CD8-positive, alpha-beta memory T cell (primary cell): ENCODE measurements at places on chromosomes 13 and 19. TPM values are rescaled to one million over a fixed set of nuclear protein-coding genes. Genes with fewer than 3 reads are reported as not detected.

DNA sequence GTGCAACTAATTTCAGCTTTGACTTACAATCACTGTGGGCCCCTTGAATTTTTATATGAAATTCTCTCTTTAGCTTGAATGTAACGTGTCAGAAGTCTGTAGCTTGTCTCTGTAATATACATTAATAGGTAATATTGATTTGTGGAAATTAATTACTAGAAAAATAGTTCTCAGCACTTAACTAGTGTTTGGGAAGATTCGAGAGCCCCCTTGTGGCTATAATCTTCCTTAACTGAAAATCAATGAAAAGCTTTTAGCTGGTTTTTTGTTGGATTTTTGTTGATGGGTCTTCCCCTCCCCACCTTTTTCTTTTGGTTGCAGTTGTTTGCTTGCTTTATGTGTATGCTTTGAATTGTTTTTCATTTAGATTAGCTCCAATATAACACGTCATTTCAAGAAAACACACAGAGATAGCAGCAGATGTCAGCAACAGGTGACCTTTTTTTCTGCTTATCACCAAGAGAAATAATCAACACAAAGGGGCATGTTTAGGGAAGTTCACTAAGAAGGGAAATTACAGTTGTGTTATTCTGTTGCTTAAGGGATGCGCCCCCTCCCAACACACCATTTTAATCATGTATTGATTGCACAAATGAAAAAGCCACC is 176.8 kb downstream of the OXGR1 start:
- DNase-seq = no peak

DNA sequence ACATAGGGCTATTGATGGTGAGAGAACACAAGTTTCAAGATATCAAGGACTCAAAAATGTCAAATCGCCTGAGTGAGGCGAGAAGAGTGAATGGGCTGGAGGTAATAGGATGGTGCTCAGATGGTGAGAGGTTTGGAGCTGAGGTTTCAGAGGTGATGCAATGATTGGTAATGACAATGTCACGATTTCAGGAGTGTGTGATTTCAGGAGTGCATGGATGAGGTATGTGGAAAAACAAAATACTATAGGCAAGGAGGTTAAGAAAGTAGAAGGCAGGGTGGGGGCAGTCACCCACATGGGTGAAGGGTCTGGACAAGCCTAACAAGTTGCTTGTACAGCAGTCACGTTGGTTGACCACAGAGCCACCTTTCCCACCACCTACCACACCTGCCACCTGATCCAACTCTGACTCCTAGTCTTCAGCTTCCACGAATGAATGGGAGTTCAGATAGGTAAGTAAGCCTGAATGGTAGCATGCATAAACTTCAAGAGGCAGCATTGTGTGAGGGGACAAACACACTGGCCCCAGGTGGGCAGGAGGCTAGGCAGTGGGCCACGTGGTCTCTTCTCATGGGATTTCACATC is 71.5 kb downstream of the RUBCNL start:
- no peak for DNase-seq

DNA sequence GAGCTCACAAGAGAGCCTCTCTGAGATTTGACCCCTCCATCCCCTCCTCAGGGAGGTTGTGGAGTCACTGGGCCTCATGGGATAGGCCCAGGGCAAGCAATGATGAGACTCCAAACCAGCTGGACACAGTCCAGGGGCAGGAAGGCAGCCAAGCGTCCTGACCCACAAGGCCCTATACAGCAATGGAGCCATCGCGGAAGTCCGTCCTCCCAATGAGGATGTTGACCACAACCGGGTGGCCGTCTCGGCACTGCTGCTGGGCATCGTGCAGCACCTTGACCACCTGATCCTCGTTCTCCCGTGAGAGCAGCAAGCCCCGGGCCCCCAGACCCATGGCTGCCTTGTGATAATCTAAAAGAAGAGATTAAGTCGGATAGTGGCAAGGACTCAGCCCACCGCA is 7.9 kb downstream of the SYDE1 start:
- no peak for DNase-seq

- no peak for DNase-seq
Measured at GRCh38 chr19:35299523-35300338, 7.8 kb downstream of the MAG start.

Gene PRR22
- 0.15 TPM for polyA plus RNA-seq

Gene FPR2
- polyA plus RNA-seq = not detected

DNA sequence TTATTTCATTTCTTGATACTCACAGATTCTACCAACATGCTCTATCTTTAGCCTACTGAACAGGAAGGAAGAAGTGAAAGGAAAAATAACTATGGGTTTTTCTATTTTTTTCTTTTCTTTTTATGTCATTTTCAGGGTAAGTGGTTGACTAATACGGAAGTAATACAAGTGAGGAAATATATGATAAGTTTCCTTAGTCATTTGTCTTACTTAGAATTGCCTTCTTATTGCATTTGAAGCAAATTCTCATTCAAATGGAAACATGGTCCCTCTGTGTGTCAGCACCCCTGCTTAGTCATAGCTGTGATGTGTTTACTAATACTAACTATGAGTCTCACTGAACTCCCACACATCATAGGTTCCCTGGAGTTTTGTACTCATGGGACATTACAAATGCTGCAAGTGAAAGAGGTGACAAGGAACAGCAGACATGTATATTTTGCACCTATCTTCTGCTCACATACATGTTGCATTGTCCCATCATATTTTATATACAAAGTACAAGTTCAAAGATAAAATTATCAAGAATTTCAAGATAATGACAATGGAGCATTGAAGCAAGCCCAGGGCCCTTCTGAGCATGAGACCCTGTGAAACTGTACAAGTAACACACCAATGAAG is 60.1 kb downstream of the DCT start:
- DNase-seq = peak; percentile 39

DNA sequence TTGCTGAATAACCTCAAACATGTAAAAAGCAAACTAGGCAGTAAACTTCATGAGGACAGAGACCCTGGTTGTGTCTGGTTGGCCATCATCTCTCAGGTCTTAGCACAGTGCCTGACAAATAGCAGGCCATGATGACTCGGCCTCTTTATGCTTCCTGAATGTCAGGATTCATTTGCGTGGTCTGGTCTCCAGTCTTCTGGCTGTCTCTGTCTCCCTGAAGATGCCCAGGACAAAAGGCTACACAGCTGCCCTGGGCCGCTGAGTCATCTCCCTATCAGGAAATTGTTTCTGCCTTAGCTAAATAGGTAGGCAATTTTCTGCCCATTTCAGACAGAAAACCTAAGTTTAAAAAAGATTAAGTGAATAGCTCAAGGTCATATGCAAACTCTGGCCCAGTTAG is 84.1 kb upstream of the FNDC3A start:
- DNase-seq = no peak
